Nucleus accumbens (tissue), 56 donors: ENCODE measurements at places on chromosomes 16 and 17.

GRCh38 chr17:72334205-72334604 is 213.4 kb downstream of the SOX9 start:
- DNase-seq, result no peak

- no peak for DNase-seq
These were observed 7.4 kb upstream of the CACNA1H start for GRCh38 chr16:1145383-1146100.

DNA sequence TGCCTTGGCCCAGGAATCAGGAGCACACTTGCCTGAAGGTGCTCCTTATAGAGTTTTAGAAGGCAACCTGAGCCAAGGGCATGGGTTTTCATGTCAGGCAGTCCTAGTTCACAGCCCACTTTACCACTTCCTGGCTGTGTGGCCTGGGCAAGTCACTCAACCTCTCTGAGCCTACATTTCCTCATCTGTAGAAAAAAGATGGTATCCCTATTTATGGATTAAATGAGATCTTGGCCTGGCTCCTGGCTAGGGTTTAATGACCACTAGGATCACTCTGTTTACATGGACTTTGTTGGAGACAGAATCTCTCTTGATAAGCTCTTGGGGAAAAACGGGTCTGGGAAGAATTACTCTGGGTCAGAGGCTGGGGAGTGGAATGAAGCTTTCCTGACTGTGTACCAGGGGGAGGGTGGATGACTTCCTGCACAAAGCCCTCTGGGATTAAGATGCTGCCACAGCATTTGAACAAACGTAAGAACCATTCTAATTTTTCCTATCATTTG is 2.3 kb downstream of the MT2A start:
- no peak for DNase-seq

- DNase-seq, result peak; percentile 59
These were observed 10.1 kb upstream of the ERCC4 start for GRCh38 chr16:13909872-13910303.

- DNase-seq, result no peak
These were observed 87.2 kb downstream of the KSR1 start for GRCh38 chr17:27543464-27543856.

DNA sequence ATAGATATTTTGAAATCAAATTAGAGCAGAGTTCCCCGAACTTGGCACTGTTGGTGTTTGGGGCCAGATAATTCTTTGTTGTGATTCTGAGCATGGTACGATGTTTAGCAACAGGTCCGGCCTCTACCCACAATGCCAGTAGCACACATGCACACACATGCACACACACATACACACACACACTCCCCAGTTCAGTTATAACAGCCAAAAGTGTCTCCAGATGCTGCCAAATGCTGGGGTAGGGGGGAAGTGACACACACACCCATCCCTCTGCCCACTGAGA is 96.8 kb upstream of the PSMD7 start:
- DNase-seq, result no peak

GRCh38 chr17:61405686-61406536 is 6.3 kb downstream of the TBX2 start:
- no peak for DNase-seq

DNA sequence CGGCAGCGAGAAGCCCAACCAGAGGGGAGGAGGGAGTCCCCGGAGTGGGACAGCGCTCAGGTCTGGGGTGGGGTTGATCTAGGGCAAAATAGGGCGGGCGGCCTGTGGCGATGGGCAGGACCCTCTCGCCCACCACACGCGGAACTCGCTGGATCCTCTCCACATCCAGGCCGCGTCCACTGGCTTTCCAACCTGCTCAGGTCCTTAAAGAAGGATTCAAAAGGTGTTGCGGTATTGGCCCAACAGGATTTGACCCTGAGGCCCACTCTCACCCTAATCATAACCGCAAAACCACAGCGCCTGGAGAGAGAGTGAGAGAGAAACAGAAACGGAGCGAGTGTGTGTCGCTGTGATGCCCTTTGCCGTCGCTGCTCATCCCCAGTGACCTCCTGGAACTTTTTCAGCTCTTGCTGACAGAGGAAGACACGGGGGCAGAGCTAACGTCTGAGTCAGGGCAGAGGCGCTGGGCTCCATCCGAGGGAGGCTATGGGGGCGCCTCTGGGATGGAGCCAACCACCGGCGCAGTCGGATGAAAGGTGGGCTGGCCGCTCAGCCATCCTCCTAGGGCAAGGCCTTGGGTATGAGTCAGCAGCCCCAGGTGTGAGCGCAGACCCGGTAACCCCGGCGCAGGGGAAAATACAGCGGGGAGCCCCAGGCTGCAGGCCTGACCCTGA is 16.7 kb upstream of the OR1F1 start:
- no peak for DNase-seq

GRCh38 chr17:42928714-42929496 is 28.3 kb downstream of the G6PC1 start:
- DNase-seq, result no peak

- no peak for DNase-seq
These were observed 20.7 kb upstream of the ADCY7 start for GRCh38 chr16:50245417-50246298.
